Occipital lobe (tissue), 3 donors: ENCODE measurements at places on chromosomes 3 and 15. TPM values are rescaled to one million over a fixed set of nuclear protein-coding genes. Genes with fewer than 3 reads are reported as not detected.

Gene SAMD7
- not detected for total RNA-seq

Gene OXSR1
- total RNA-seq, result 54.9 TPM

Gene NRROS
- total RNA-seq, result 1.2 TPM

Gene FHIT
- 3.6 TPM for total RNA-seq

Gene DISP2
- total RNA-seq, result 9.2 TPM

Gene OR5H2
- not detected for total RNA-seq

Gene CLDN16
- total RNA-seq, result under 0.01 TPM

Gene SLC22A13
- 0.94 TPM for total RNA-seq

Gene BMF
- 4.2 TPM for total RNA-seq

DNA sequence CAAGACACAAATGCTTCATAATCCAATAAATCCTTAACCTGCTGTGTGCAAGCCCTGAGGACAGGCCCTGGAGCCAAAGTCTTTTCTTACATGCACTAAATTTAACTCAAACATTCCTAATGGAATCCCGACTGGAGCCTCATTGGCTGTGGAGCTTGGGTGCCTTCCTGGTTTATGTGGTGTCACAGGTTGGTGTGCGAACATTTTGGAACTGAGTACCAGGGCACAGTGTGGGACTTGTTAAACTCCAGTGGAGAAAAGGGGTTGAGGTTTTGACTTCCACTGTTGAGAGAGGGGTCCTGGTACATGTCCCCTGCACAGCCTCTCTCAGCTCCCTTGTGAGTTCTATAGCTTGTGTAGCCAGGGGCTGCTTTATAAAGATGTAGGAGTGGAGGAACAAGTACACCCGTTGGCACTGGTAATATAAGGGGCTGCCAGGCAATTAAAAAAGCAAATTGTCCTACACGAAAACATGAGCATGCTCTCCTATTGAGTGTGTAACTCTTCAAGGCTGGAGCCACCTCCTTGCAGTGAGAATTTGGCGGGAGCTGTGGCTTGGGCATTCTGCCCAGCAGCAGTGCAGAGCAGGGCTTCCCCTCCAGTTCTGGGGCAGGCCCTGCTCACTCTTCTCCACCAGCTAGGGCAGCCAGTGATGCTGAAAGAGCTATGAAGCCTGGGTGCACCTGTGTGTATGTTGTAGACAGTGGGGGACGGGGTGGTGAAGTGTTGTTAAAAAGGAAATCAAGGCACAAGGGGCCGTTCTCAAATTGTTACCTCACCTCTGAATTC is 218.1 kb downstream of the CLSTN2 start:
- DNase-seq, result no peak

DNA sequence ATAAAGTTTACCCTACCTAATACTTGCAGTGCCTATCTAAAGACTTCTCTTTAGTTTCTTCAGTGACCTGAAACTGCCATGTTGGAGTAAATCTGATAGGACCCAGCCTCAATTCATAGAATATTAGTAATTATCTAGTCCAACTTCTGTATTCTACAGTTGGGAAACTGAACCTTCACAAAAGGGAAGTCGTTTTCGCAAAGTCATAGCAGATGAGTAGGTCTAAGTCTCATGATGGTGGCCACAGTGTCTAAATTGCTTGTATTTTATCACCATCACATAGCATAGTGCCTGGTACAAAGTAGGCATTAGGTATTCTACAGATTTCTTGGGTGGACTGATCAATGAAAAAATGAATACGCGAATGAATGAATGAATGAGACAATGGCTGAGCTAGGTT is 8.4 kb downstream of the GMNC start:
- DNase-seq, result no peak

DNA sequence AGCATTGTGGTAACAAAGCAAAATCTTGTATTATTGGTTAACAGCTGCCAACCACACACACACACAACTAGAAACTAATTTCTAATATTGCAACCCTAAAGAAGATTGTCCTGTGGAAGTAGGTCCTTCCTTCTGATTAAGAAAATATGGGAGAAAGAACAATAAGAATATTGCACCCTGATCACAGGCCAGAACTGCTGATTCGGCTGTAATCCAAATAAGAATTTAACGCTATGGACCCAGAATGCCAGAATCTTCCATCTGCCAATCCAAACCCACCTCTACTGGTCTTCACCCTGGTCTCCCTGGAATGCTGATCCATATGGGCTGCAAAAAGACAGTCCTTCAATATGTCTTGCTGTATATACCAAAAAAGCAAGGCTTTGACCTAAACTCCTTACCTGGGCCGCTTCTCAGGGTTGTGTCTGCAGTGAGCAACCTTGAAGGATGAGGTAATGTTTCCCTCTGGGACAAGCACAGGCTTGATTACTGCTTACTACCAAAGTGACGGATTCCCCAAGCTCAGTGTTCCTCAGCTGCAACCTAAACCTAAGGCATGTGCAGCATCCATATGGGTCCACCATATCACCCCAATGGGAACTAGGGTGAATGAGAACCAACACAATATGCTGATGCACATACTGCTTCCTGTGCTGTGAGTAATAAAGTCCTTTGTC is 8.0 kb downstream of the CCDC14 start:
- DNase-seq, result no peak

GRCh38 chr3:186406669-186407635 is 44.9 kb upstream of the DGKG start:
- no peak for DNase-seq

DNA sequence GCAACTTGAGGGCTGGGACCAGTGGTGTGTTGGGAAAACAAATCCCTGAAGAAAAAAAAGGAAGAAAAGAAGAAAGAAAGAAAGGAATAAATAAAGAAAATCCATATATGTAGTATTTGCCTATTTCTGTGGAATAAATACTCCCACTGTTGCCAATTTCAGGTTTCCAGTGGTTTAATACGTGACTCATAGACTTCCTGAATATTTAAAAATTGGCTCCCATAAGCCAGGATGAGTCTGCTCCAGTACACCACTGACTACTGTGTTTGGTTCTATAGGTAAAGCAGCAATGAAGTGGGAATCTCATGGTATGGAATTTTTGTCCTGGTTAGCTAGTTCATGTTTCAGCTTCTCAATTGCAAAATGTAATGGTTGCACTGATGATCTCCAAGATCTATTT is 31.6 kb downstream of the PYDC2 start:
- no peak for DNase-seq

- no peak for DNase-seq
Observed at GRCh38 chr3:113097960-113098447, 107.2 kb downstream of the GTPBP8 start.

GRCh38 chr15:93866948-93867347 is 364.4 kb upstream of the MCTP2 start:
- DNase-seq, result no peak

DNA sequence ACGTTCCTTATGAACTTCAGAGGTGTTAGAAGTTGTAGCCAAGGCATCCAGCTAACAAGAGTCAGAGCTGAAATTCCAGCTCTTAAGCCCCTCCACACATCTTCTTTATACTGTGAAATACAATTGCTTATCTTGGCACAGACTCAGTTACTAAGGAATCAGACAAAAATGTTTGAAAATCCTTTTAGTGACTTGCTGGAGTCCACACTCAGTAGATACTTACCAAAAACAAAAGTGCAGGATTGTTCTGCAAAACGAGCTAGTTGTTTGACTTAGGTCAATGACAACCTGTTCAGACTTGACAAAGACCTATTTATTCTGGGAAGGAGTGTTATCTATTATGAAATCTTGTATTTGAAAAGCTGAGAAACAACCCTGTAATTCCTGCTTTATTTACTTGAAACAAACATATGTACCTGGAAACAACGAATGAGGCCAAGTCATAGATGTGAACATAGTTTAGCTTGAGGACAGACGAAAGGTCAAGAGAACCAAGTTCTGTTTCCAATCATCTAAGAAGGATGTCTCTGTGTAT is 38.5 kb downstream of the B3GNT5 start:
- no peak for DNase-seq

DNA sequence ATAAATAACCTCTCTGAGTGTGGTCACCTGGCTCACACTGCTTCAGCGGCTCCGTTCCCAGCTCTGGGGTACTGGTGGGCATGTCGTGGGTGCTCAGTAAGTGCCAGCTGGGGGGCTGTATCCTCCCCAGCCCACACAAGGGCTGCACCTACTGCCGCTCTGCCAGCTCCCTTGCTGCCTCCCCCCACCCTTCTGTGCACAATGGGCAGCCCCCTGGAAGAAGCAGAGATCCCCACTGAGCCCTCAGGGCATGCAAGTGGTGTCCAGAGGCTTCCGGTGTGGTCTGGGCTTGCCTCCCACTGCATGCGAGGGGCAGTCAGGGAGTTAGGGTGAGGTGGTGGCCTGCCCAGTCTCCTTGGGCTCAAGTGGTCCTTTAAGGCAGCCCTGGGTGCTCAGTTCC is 58.3 kb upstream of the TRPM1 start:
- no peak for DNase-seq

DNA sequence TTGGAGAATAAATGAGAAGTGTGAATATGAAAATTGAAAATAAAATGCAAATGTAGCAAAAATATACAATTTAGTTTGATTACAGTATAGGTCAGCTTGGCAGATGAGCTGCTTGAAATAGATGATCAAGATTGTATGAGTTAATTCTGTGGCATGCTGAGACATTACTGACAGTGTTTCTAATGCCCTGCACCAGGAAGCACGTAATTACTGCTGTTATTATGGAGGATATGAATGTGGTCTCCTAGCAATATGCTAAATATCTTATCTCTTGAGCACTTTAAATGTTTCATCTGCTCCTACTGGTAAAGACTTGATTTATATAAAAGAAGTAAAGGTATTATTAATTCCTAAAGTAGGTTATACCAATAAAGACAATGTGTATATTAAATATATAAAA is 1015.5 kb downstream of the PLOD2 start:
- no peak for DNase-seq

DNA sequence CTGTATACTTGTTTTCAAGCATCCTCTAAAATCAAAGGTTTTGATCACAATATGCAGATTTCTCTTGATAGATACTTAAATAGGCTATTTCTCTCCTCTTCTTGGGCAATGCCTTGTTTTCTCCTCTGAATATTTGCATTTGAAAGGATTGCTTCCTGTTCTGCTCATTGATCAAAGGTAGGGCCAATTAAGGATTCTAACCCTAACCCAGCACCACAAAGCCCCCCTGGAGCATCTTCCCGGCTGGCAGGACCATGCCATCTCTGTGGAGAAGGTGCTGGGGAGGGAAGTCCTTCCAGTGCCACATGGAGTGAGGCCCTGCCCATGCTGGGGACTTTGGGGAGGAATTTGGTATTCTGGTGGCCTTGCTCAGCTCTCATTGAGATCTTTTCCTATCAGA is 11.3 kb upstream of the NIPA2 start:
- no peak for DNase-seq

- DNase-seq, result no peak
Observed at GRCh38 chr3:107103786-107104185, 273.5 kb upstream of the CCDC54 start.

DNA sequence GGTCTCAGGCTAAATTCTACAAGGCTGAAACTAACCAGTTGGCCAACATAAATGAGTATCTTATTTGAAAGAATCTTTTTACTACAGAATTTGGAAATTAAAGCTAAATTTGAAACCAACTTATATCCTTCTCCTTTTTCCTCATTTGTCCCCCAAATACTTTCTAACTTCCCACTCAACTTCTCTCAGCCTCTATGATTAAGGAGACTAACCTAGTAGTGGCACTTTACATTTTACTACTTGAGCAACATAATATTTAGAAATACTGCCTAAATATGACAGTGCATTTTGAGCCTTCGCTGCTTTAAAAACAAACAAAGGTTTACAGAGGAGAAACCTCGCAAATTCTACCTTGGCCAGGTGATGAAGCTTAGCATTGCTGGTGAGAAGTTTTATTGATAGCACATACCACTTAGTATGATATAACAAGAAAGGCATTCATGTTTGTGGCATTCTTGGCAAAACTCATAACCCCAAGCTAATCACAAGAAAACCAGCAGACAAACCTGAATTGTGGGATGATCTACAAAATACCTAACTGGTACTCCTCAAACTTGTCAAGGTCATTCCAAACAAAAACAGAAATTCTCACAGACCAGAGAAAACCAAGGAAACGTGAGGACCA is 432.1 kb upstream of the CFAP20DC start:
- DNase-seq, result no peak

DNA sequence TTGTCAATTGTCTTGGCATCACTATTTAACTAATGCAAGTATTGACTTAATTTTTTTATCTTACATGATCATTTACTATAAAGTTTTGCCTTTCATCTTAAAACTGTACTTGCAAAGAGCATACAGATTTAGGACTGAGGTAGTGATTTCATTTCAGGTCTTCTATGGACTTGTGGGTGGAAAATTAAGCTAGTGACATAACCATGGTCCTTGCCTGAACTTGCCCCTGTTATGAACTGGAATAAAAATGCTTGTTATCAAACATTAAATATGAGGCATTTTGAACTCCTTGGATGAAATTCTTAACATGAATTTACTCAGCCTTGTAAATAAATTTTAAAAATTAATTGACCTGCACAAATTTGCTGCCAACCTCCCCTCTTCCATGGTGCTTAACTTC is 712.0 kb downstream of the NAALADL2 start:
- no peak for DNase-seq
